ENCODE measurements at places on chromosomes 11 and 22.

- no peak for DNase-seq
Measured at GRCh38 chr11:78647986-78648875, 73.6 kb upstream of the NARS2 start.

DNA sequence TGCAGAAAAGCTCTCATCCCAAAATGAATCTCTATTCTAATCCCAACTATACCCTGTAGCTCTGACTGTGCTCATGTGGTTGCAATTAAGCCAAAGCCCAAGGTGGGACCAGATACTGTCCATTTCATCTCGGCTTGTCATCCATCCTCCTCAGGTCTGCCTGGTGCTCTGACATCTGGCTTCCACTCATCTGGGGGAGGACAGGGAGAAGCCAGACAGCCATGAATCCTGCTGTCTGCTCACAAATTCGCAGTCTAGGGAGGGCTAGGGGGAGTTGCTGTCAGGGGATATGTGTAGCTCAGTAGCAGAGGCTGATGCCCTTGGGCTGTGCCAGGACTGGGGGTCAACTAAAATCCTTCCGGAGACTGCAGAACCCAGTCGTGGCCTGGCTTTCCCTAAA, 167.1 kb downstream of the ETS1 start:
- DNase-seq: no peak

DNA sequence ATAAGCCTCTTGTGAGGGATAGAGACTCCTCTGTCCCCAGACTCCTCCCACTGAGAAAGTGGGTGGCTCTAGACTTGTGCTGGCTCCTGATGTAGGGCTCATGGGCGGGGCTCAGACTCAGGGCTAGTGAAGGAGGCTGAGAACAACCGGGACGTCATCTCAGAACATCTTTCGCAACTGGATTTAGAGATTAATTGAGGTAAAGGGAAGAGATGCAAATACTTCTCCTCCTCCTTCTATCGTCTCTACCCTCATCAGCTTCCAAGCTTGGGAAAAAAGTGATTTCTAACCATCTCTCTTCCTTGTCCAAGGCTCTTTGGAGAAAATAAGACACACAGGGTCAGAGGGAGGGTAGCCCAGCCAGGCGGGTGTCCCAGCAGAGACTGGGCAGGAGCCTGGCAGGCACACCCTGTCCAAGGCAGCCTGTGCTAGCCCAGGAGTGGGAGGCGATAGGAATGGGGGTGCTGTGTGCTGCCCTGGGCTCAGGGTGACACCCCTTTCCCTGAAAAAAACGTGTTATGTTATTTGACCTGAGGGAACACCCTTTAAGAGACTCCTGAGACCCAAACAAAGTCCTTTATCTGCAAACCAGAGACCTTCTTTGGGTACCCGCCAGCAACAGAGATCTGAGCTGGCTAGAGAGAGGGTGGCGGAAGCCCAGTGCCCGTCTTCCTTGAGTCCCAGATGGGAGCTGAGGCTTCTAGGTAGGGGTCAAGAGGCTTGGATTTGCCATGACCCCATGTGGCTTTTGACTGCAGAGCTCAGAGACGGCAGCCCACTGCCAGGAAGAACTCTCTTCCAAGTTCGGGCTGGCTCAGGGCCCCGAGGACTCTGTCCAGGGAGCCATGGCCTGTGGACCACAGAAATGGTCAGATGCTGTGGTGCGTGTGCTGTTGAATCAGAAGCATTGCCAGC, 160.9 kb downstream of the ADAMTS15 start:
- peak; percentile 18 for DNase-seq

DNA sequence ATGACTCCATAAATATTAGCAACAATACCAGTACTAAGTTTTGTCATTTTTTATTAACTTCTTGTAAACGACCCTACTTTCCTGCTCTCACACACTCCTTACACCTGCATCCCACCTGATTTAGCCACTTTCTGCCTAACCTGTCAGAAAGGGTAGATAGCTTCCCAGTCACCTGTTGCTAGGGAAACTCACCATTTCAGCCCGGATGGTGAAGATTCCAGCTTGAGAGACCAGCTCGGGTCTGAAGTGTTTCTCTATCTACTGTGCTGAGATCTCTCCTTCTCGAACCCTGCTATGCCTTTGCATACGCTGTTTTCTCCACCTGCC, at the start of gene PARVG:
Gene PARVG, plus strand, starts transcription at position 220 of the 327 bp plus-strand sequence. CDS start 2,405 bp downstream, outside the sequence.
- peak; percentile 81 for DNase-seq

GRCh38 chr11:12653729-12654128, 20.5 kb upstream of the TEAD1 start:
- DNase-seq: no peak

- peak; percentile 40 for DNase-seq
Measured at GRCh38 chr22:19195796-19196731, 17.5 kb upstream of the SLC25A1 start.

DNA sequence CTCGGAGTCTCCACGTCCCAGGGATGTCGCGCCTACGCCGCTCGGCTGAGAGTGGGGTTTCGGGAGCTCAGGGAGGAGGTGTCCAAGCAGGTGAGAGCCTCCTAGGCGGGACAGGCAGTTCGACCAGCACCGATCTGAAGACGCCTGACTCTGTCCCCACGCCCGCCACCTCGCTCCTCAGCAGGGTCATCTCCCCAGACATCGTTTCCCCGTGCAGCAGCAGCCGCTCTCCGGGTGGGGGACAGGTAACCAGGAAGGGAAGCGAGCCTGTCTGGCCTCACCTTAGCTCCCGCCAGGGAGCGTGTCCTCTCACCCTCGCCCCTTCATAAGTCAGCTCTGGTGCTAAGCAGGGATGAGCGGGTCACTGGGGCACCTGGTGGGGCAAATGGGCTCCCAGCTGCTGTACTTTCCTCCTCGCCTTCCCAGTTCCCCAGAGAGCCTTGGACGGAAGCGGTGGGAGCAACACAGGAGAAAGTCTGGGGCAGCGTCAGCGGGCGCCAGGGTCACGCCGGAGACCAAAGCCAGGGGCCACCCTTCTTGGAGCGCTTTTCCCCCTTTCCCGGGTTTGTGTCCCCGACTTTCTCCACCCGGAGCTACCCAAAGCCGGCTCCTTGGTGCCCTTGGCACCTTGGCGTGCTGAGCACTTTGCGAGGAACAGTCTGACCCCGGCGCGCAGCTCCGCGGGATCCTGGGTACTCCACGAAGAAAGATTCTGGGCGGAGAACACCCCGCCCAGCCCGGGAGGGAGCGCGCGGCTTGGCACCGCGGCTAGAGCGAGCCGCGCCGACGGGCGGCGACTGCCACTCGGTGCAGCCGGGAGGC, 1.6 kb downstream of the SPON1 start:
- DNase-seq: no peak

- DNase-seq: peak; percentile 64
Measured at GRCh38 chr22:32265882-32266767, 11.0 kb upstream of the SLC5A4 start.

DNA sequence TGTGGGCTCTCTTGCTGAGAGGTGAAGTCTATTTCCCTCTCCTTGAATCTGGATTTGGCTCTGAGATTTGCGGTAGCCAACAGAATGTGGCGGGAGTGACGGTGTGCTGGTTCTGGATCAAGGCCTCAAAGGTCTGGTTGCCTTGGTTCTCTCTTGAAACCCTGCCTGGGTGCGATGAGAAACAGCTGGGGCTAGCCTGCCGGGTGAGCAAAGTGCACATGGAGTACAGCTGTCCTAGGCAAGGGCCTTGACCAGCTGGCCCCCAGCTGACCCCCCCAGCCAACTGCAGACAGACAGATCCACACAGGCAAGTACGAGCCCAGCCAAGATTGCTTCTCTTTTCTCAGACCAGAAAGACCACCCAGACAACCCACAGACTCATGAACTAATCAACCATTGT, 10.8 kb downstream of the SUN2 start:
- DNase-seq: no peak

- DNase-seq: peak; percentile 75
Measured at GRCh38 chr11:36702330-36703054, 104.5 kb upstream of the RAG2 start.
